Left ventricle myocardium inferior (tissue), 1 donor: ENCODE measurements at places on chromosomes 5 and 9. TPM values are rescaled to one million over a fixed set of nuclear protein-coding genes. Genes with fewer than 3 reads are reported as not detected.
A peak's percentile ranks its signal among the peaks of the same experiment; 100 is the strongest.

DNA sequence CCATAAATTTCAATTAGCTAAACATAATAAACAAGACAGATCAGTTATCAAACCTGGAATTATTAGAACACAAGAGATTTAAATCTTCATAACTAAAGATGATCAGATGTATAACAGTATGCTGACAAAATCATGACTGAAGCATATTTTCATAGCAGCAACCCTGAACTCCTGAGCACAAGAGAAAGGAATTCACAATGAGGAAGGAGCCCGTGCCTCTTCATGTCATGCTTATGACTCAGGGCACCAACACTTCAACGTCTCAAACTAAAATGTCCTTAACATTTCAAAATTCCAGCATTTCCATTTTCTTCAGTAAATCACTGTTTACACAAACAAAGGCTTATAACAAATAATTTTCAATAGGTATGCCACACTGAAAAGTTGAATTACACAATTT, 6.7 kb downstream of the AP3B1 start:
- no peak for DNase-seq

DNA sequence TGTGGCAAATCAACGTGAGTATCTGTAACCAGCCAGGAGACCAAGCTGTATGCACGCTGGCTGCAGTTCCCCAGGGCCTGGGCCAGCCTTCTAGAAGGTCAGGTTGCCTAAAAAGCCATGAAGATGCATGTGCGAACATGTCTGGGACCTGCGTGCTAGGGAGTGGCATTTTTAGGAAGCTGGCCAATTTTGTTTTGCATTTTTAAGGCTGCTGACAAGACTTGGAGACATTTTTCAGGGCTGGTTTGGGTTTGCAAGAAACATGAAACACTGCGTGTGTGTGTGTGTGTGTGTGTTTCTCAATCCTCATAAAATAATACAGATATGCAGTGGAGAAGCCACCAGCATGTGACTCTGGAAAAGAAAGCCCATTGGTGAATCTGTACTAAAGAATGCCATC, 5.1 kb downstream of the TGFBI start:
- DNase-seq: no peak

- no peak for DNase-seq
Measured at GRCh38 chr9:125749951-125750626, 2.9 kb downstream of the PBX3 start.

GRCh38 chr9:131238402-131239021, 37.8 kb downstream of the FAM78A start:
- peak; percentile 50 for DNase-seq

Gene PLGRKT
- total RNA-seq: 34.3 TPM

Gene SYNPO
- 715 TPM for total RNA-seq

DNA sequence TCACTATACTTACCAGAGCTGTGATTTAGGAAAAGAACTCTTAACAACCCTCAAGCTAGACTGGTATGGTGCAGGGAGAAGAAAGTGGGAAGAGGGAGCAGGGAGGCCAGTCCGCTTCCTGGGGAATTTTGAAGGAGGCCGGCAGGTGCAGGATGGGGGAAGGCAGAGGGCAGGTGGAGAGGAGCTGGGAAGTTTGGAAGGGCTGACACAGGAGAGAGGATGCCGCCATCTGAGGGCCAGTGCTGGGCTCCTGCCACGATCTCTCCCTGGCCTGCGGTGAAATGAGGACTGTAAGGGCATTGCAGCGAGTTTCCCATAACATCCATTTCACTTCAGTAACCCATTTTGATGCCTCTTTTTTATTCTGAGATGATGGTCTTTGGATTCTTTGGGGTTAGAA, 8.9 kb downstream of the DAB2IP start:
- no peak for DNase-seq

Gene OTULINL
- 3.8 TPM for total RNA-seq

Gene TTC23L
- total RNA-seq: not detected

DNA sequence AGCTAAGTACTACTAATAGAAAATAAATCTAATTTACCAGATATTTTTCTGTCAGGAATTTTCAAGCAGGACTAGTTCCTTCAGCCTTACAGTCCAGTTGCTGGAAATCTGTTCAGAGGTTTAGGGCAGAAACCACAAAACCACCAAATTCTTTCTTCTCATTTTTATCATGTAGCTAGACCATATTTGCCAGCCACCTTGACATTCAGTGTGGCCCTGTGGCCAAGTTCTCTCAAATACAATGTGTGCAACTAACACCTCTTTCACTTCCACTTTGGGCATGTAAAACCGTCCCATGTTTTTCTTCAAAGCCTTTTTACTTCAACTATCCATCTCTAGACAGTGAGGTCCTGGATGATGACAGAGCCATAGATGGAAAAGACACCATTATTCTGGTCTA, 1133.2 kb upstream of the CDH18 start:
- no peak for DNase-seq

Gene TGFBI
- total RNA-seq: 43.4 TPM

DNA sequence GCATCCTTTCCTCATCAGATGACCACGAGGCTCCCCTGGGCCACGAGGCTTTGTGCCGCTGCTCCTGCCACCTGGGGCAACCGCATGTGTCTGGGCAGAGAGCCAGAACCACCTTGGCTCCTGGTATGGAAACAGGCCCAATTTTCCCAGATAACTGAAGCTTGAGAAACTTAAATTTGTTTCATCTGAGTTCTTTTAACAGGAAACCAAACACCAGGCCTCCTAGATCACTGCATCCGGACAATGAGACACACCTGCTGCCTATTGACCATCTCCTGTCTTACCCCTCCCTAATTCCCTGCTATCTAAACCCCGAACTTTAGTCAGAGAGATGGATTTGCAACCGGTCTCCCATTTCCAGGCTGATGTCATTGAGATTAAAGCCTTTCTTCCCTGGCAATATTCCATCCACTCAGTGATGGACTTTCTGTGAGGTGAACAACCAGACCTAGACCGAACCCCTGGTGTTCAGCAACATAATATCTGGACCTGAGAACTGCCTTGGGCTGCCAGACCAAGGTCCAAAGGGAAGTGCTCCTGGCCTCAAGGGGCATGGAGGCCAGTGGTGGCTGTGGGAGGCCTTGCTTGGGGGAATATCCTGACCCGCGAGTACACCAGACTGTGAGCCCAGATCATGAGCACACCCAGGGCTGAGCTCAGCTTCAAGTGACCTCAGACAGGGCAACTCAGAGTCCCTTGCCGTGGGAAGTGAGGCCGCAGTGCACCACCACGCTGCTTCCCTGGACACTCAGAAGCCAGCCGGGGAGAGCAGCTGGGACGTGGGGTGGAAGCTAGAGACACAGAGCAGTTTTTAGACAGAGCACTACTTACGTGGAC, 199.7 kb downstream of the HSPA4 start:
- DNase-seq: no peak

GRCh38 chr9:97991818-97992217, 8.7 kb downstream of the ANP32B start:
- no peak for DNase-seq

DNA sequence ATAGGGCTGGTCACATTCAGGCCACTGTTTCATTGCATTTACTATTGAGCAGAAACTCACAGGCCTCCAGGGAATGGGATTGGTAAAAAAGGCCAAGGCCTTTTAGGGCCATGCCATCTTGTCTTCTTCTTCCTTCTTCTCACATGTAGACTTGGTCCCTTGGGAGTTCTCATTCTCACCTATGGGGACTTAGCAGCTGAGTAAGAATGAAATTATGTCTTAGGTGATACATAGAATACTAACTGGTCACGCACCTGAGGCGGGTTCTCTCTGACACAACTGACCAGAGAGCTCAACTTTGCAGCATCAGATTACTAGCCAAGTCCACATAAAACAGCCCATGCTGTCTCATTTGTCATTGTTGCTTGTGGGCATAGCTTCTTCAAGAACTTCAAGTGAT, 641.8 kb downstream of the EFNA5 start:
- no peak for DNase-seq

- no peak for DNase-seq
Measured at GRCh38 chr5:95134326-95134725, 150.6 kb downstream of the MCTP1 start.

DNA sequence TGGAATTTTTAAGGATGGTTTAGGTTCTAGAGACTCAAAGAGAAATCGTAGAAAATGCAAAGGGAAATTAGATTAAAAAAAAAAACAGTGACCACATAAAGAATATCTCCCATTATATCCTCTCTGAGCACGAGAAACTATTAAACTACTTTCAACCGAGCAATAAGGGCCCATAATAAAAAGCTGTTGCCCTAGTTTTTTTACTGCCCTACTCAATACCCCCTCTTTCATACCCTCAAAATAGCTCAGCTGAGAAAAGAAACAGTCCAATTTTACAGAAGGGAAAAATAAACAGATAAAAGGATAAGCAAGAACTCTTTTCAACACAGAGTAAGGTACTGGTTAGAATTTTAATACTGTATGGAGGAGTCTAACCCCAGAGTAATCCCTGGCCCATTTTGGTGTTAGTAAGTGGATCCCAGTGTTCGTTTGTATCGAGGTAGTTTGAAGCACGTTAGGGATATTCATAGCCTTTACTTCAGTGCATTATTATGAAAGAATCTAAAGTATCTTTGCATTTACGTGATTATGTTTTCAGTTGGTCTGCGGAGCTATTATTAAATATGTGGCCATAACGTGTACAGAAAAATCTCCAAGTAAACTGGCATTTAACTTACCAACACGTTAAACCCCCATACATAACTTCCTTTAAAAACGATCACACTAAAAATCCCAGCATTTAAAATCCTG, 980 bp upstream of the RHOBTB3 start:
- DNase-seq: no peak

DNA sequence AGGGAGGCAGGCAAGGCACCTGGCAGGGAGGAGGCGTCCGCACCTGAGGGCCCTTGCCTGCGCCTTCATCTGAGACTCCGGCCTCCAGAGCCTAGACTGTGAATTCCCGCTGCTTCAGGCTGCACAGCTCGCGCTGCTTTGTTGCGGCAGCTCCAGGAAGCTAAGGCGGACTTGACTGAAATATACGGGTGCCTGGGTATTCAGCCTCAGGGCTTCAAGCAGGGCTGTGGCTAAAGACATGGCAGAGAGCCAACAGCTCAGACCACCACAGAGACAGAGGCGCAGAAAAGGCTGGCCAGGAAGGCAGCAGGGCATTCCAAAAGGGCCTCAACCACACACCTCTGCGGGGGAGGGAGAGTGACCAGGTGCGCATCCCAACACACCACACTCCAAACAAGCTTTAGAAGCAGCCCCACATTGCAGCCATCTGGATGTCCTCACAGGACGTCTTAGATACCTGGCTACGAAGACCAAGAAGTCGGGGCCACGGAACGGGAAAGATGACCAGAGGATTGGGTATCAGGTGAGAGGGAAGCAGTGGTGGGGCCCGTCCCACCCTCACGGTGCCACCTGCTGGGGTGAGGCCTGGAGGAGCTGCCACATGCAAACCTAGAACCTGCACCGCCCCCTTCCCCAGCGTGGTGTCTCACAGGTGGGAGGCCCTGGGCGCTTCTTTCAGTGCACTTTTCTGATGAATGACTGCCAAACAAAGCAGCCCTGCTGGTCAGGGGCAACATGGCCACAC, 1.7 kb upstream of the DPH7 start:
- no peak for DNase-seq

Gene GLRA1
- not detected for total RNA-seq

Gene SAP30L
- 31.3 TPM for total RNA-seq

GRCh38 chr9:21789541-21790037, 12.8 kb upstream of the MTAP start:
- DNase-seq: no peak

DNA sequence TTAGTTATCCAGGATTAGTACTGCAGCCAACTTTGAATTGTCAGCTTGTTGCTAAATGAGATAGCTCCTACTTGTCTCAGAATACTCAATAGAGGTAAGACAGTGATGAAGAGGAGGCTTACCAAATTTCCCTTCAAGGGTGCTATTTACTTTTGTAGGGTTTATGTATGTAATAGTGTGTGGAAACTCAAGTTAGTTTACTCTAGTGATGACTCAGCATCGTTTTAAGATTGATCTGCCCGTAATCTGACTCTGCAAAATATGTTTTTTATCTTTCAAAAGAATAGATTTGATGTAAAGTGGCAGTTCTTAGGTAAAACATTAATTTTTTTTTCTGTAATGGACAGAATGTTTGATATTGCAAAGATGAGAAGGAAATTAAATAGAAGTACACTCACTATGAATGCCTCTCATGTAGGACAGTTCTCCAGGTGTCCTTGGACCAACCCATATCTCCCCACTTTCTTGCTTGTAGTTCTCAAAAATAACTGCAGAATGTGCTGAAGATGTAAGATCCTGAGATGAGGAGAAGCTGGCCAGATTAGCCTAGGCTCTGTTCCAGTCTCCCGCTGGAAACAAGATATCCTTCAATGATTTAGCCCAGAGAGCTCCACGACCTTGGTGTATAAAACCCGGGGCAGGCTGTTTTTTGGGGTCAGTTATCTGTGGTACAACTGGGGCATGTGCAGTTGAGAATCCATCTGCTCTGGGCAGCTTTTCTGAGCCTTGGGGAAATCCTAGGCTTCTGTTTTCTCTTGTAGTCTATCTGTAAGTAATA, 24.4 kb upstream of the MROH2B start:
- no peak for DNase-seq

Gene FOXD1
- 0.19 TPM for total RNA-seq

- DNase-seq: peak; percentile 77
Measured at GRCh38 chr5:16178745-16179372, 732 bp downstream of the MARCHF11 start.

- DNase-seq: no peak
Measured at GRCh38 chr5:178569485-178569884, 20.7 kb downstream of the COL23A1 start.

DNA sequence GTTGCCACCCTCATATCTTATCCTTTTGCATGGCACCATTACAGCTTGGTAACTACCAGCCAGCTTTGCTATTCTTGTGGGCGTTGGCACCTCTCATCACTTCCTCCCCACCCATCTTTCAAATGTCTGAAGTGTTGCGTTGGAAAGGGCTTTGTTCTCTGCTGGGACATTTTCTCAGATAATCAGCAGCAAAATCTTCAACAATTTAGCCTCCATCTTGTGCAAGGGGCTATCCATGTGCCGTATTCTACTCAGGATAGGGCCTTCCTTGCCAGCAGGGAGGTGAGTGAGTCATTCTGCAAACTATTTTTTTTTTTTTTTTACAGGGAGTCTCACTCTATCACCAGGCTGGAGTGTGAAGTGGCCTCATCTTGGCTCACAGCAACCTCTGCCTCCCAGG, 62.1 kb upstream of the NUDT12 start:
- DNase-seq: no peak

DNA sequence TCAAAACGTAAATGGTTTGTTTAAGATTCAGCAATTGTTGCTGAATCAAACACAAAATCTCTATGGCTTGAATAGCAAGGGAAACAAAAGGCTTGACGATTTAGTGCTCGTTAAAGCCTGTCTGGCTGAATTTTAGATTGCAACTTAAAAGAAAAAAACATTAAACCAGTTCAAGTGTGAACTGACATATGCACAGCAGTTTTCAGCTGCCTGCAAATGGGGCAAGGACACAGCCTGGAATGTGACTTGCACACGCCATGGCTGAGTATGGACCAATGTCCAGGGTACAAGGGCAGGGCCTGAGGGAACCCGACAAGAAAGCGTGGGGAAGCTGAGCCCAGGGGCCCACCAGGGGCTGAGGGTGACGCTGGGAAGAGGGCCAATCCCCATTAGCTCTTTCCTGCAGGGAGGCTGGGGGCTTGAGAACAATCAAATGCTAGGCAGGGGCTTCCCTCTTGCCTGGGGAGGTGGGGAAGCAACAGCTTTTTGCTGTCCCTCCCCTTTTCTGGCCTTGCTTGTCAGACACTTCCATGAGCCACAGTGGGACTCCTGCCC, 89.6 kb upstream of the LRRTM2 start:
- no peak for DNase-seq

GRCh38 chr9:93699650-93700049, 123.3 kb downstream of the PHF2 start:
- DNase-seq: no peak
